NCI-H1436 (cell line): ENCODE measurements at places on chromosomes 4 and X.

- DNase-seq: no peak
These were observed 272.5 kb downstream of the ARHGAP10 start for GRCh38 chr4:148004228-148004857.

DNA sequence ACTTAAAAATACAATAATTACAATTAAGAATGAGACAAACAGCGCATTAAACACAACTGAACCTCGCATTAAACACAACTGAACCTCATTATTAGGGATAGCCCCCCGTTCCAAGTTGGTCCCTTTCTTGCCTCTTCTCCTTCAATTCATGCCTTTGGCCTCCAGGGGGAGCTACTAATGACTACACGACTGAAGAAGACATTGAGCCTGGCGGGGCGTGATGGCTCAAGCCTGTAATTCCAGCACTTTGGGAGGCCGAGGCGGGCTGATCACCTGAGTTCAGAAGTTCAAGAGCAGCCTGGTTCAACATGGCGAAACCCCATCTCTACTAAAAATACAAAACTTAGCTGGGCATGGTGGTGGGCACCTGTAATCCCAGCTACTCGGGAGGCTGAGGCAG is 56.4 kb upstream of the NWD2 start:
- DNase-seq: no peak

DNA sequence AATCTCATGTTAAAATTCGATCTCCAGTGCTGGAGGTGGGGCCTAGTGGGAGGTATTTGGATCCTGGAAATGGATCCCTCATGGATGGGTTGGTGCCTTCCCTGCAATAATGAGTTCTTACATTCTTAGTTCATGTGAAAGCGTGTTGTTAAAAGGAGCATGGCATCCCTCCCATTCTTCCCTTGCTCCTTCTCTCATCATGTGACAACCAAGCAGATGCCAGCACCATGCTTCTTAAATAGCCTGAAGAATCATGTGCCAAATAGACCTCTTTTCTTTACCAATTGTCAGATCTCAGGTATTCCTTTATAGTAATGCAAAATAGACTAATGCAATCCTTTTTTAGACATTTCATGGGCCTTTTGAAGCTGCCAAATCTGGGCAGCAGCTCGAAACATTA is 29.0 kb upstream of the CLNK start:
- DNase-seq: no peak

DNA sequence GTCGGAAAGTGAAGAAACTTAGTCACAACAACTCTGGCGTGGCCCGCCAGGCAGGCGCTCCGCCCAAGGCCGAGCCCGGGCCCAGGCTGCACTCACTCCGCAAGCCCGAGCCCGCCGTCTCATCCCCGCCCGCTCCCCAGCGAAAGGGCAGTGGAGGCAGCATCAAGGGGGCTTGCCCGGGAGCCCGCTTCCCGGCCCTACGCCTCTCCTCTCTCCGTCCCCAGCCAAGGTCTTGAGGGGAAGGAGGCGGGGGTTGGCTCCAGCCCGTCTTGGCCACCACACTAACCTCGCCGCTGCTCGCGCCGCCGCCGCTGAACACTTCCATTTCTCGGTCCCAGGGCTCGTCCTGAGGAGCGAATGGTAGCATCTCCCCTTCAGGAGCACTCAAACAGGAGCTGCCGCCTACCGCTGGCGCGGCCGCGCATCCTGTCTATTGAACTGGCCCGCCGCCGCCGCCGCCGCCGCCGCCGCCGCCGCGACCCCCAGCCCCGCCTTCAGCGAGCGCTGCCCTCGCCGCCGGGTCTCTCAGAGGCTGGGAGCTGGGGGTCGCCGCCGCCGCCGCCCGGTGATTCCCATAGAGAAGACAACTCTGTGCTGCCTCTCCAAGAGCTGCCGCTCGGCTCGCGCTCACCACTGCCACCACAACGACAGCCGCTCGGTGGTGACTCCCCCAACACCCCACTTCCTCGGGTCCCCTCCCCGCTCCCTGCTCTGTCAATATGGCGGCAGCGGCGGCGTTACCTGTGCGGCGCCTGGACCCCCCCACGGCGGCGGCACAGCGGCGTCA is at the start of gene RPS6KA6:
RPS6KA6 (minus strand) TSS at position 667 of the 787 bp plus-strand sequence; CDS start at position 367, 300 bp downstream.
- no peak for DNase-seq

DNA sequence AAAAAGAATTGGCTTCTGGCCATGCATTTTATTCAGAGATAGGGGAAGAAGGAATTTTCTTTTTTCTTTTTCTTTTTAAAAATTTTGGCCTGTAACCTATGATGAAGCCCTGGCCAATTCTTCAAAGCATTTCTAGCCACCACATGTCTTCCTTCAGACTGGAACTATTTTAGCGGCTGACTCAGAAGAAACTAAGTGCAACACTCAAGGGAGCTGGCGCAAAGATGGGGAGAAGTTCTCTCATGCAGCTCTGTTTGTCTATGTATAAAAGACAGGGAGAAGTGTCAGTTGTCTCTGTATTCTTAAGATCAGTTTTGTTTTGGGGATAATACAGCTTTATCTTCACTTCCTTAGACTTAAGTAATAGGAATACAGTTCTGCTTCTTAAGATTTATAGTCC is 46.1 kb downstream of the MBNL3 start:
- no peak for DNase-seq
